Activated CD8-positive, alpha-beta T cell treated with anti-CD3 and anti-CD28 coated beads for 36 hours (primary cell): ENCODE measurements at places on chromosomes 3 and 15. TPM values are rescaled to one million over a fixed set of nuclear protein-coding genes. Genes with fewer than 3 reads are reported as not detected.

- DNase-seq: peak; percentile 65
These were observed 17.2 kb downstream of the RASGRP1 start for GRCh38 chr15:38547255-38547997.

- DNase-seq: peak; percentile 82
These were observed at the start of gene BCL2A1 for GRCh38 chr15:79970624-79971434. Gene BCL2A1, minus strand, starts transcription at chr15:79971196. Its CDS starts 77 bp downstream, at chr15:79971119.

- DNase-seq: no peak
These were observed 343.2 kb upstream of the ONECUT1 start for GRCh38 chr15:53133255-53133850.

- no peak for DNase-seq
These were observed 17.2 kb downstream of the NXPE3 start for GRCh38 chr3:101796077-101796680.

DNA sequence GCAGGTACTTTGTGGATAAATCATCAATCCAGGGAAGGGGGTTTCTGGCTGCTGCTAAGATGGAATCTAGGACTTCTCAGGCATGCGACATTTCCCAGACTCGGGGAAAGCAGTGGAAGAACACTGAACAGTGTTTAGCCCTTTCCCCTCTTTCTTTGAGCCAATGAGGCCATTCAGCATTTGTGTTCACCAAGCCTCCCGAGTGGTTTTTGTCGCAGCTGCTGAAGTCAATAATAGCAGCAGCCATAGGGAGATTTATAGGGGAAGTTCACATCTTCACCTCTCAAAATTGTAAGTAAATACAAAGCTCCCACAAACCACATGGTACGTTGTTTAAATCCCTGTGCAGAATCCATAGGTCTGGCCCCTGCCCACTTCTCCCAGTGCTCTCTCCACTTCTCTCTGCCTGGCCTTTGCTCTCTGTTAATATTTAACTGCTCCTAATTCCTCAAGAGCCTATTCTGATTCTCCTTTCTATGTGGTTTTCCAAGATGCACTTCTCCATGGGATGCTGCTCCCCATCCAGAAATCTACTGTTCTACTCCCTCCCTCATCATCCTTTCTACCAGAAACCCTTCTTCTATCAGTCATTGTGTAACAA lies 230.7 kb downstream of the SHQ1 start:
- DNase-seq: no peak

- DNase-seq: no peak
These were observed 175.2 kb upstream of the ZPLD1 start for GRCh38 chr3:102259663-102260062.

- no peak for DNase-seq
These were observed 42.2 kb downstream of the SLC28A1 start for GRCh38 chr15:84926491-84927230.

- no peak for DNase-seq
These were observed 567.2 kb downstream of the FOXP1 start for GRCh38 chr3:71016178-71016845.

CD86 gene
- total RNA-seq: 0.43 TPM

DNA sequence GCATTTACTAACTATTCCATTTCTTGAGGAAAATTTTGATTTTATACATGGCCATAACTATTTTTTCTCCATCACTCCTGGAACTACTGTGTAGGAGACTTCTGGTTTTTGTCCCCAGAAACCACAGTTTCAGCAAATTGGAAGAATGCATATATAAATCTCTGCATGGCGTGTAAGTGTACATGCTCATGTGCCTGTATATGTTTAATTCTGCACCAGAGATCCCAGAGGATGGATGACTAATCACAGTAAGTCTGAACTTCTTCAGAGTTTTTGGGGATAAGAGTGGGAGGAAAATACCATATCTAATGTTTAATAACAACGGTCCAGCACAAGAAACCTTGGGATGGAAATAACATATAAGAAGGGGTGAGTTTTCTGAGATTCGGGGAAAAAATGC lies 10.9 kb upstream of the COL6A6 start:
- no peak for DNase-seq

DNA sequence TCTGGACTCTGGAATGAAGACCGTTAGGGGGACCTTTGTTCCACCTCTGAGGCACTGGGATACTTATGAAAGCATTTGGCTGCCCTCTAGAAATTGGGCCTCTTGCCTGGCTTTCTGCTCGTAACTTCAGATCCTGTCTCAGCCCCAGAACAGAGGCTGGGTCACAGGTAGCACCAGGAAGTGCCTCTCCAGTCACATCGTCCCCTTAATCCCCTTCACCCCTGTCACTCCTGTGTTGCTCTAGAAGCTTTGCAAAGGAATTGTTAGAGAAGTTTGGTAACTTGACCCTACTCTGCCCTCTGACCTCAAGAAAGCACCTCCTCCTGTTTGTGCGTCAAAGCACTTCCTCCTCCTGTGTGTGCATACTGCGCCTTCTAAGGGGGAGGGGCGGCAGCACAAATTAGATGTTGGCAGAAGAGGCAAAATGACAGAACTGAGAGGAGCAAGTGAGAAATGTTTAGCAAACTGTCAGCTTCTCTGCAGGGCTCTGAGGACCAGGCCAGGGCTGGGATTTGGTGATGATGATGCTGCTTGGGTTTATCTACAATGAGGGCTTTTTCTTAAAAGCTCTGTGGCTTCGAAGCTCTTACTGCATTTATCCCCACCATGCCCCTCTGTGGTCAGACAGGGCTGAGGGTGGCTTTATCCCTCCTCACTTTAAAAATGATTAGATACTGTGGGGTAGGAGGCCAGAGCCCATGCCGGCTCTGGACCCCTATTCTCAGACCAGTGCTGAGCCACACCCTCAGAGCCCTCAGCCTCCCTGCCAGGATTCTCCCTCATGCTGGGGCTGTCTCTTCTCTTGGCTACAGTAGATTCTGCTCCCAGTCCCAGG lies 76.2 kb downstream of the LARS2 start:
- peak; percentile 65 for DNase-seq

DNA sequence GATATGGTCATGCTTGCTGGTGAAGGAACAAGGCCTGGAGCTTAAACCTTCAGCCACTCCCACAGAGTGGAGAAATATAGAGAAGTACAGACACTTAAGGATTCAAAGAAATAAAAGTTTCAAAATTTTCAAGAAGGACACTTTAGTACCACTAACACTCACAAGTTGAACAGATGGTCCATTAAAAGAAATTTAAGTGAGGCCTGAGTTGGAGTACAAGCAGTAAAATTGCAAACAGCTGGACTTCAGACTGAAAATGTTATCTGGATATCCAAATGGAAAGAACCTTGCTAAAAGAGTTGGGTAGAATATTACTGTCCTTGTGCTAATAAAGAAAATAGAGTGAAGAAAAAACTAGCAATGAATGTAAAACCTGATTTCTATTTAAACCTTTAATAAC lies 397.1 kb upstream of the KCNMB2 start:
- DNase-seq: no peak

SCG3 gene
- total RNA-seq: not detected

GRCh38 chr15:32987067-32987466 lies 207.4 kb downstream of the FMN1 start:
- no peak for DNase-seq

GRCh38 chr15:34304613-34305012 lies 33.0 kb downstream of the SLC12A6 start:
- no peak for DNase-seq

- peak; percentile 39 for DNase-seq
These were observed 13.2 kb upstream of the GNB4 start for GRCh38 chr3:179464323-179465092.

- DNase-seq: no peak
These were observed 95.3 kb downstream of the SLC9A9 start for GRCh38 chr3:143753006-143753405.

- DNase-seq: no peak
These were observed 233.5 kb upstream of the WNT5A start for GRCh38 chr3:55720614-55721013.

DNA sequence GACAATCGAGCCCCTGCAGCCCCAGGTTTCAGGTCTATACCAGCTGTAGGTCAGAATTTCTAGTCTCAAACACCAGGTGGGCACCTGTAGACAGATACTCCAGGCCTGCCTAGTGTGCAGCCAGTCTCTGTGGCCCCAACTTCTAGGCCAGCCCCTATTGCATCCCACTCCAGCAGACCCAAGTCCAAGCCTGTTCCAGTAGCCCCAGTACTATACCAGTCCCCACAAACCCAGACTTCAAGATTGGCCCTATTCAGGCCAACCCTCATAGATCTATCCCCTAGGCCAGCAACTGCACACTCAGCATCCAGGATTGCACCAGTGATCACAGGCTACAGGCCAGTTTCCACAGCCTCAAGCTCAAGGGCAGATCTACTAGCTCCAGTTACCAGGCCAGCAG lies 344.0 kb downstream of the PYDC2 start:
- no peak for DNase-seq
